ENCODE measurements at places on chromosomes 2 and 18. TPM values are rescaled to one million over a fixed set of nuclear protein-coding genes. Genes with fewer than 3 reads are reported as not detected.
A peak's percentile ranks its signal among the peaks of the same experiment; 100 is the strongest.

DNA sequence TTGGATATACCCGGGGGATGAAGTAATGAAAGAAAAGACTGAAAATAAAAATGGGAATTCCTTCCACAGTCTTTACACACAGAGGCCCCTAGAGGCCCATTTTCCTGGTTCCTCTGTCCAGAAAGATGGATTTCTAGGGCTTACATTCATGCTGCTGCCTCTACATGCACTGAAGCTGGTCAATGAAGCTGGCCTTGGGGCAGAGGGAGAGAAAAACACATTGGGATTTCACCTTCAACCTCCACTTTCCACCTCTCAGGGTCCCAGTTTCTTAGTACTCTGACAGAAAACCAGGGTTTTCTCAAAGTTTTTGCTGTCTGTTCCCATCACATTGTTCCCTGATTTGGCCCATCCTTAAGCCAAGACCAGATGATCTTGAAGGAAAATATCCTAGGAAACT is 154.6 kb upstream of the ZSWIM2 start:
- H3K27me3 ChIP-seq, result no peaks in the 10 kb centered on the region
- no peaks in the 10 kb centered on the region for H3K4me1 ChIP-seq
- H3K36me3 ChIP-seq, result no peaks in the 10 kb centered on the region
- no peak overlapping the region for H3K27ac ChIP-seq
- no peak overlapping the region for H3K4me3 ChIP-seq

DNA sequence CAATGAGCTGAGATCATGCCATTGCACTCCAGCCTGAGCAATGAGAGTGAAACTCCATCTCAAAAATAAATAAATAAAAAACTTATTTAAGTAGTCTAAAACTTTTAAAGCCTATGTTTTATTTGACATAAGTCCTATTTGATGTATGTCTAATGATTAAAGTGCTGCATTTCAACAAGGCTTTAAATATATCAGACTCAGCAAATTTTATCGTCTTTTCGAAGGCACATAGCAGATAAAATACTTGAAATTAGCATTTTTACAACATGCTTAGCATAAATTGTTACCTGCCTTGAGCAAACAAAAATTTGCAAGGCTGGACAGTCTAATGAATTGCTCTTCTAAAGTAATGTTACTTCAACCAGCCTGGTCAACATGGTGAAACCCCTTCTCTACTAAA is 85.9 kb downstream of the PRKRA start:
- H3K36me3 ChIP-seq, result no peaks in the 10 kb centered on the region
- no peak overlapping the region for H3K27ac ChIP-seq
- no peak for DNase-seq
- no peaks in the 10 kb centered on the region for H3K27me3 ChIP-seq
- H3K4me1 ChIP-seq, result no peaks in the 10 kb centered on the region

ZNF397 gene
- total RNA-seq, result 22.9 TPM

NIF3L1 gene
- 18.4 TPM for total RNA-seq

- no peaks in the 10 kb centered on the region for H3K36me3 ChIP-seq
- H3K4me1 ChIP-seq, result peaks cover 29% of the 10 kb centered on the region
- H3K4me3 ChIP-seq, result no peak overlapping the region
- DNase-seq, result no peak
- H3K27me3 ChIP-seq, result no peaks in the 10 kb centered on the region
These were observed 6.3 kb upstream of the RMDN2 start for GRCh38 chr2:37918742-37919186.

BMP10 gene
- total RNA-seq, result not detected

GRCh38 chr18:46343931-46344372 is 239.8 kb downstream of the HAUS1 start:
- H3K4me3 ChIP-seq, result no peak overlapping the region
- peaks cover 4% of the 10 kb centered on the region for H3K4me1 ChIP-seq
- H3K36me3 ChIP-seq, result no peaks in the 10 kb centered on the region
- no peak for DNase-seq
- no peak overlapping the region for H3K27ac ChIP-seq

DNA sequence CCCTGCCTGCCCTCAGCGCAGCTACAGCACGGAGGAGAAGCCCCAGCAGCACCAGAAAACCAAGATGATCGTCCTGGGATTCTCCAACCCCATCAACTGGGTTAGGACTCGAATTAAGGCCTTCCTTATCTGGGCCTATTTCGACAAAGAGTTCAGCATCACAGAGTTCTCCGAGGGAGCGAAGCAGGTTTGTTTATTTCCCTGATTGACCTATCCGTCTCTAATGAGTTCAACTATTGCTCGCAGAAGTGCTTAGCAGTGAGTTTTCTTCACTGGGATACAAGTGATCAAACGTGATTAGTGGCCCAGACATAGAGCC is 639 bp downstream of the MAIP1 start:
- peaks cover 11% of the 10 kb centered on the region for H3K4me1 ChIP-seq
- H3K4me3 ChIP-seq, result peak overlapping the region; percentile 83
- H3K36me3 ChIP-seq, result no peaks in the 10 kb centered on the region

GRCh38 chr2:119820275-119820674 is 60.6 kb downstream of the PTPN4 start:
- H3K36me3 ChIP-seq, result no peaks in the 10 kb centered on the region
- peaks cover 9% of the 10 kb centered on the region for H3K4me1 ChIP-seq
- no peak overlapping the region for H3K27ac ChIP-seq
- H3K4me3 ChIP-seq, result no peak overlapping the region
- no peaks in the 10 kb centered on the region for H3K27me3 ChIP-seq

MYO5B gene
- 23.8 TPM for total RNA-seq

- H3K4me3 ChIP-seq, result no peak overlapping the region
- H3K4me1 ChIP-seq, result no peaks in the 10 kb centered on the region
- no peaks in the 10 kb centered on the region for H3K36me3 ChIP-seq
- no peak for DNase-seq
These were observed 38.8 kb downstream of the PRKCE start for GRCh38 chr2:45690231-45690630.

ALKAL2 gene
- 8.9 TPM for total RNA-seq

- no peak overlapping the region for H3K4me3 ChIP-seq
- no peaks in the 10 kb centered on the region for H3K36me3 ChIP-seq
- DNase-seq, result no peak
- H3K4me1 ChIP-seq, result no peaks in the 10 kb centered on the region
- no peak overlapping the region for H3K27ac ChIP-seq
- no peaks in the 10 kb centered on the region for H3K27me3 ChIP-seq
These were observed 270.0 kb downstream of the SLC8A1 start for GRCh38 chr2:40181855-40182254.

CRIM1 gene
- 58.0 TPM for total RNA-seq

DNA sequence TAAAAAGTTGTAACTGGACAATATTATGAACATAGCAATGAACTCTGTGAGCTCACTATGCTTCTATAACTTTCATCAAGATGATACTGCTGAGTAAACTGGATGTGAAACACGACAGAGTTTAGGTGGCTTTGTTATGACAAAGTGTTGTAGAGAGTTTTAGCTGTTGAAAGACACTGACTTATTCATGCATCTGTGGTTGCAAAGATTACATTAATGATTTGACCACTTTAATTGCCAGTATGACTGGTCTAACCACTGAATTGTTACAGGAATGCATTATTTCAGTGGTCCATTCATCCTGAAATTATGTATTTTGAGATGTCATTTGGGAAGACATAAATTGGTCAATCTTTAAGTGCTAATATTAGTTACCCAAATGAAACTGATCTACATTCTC is 117.9 kb downstream of the SPHKAP start:
- no peak overlapping the region for H3K27ac ChIP-seq
- H3K36me3 ChIP-seq, result no peaks in the 10 kb centered on the region
- no peaks in the 10 kb centered on the region for H3K27me3 ChIP-seq
- DNase-seq, result no peak

GRCh38 chr2:201407265-201407664 is 44.0 kb downstream of the TRAK2 start:
- peak overlapping the region; percentile 69 for H3K27ac ChIP-seq
- DNase-seq, result no peak
- H3K27me3 ChIP-seq, result no peaks in the 10 kb centered on the region
- H3K36me3 ChIP-seq, result no peaks in the 10 kb centered on the region
- H3K4me3 ChIP-seq, result no peak overlapping the region

AQP4 gene
- total RNA-seq, result 168 TPM

PLB1 gene
- 6.8 TPM for total RNA-seq

DNA sequence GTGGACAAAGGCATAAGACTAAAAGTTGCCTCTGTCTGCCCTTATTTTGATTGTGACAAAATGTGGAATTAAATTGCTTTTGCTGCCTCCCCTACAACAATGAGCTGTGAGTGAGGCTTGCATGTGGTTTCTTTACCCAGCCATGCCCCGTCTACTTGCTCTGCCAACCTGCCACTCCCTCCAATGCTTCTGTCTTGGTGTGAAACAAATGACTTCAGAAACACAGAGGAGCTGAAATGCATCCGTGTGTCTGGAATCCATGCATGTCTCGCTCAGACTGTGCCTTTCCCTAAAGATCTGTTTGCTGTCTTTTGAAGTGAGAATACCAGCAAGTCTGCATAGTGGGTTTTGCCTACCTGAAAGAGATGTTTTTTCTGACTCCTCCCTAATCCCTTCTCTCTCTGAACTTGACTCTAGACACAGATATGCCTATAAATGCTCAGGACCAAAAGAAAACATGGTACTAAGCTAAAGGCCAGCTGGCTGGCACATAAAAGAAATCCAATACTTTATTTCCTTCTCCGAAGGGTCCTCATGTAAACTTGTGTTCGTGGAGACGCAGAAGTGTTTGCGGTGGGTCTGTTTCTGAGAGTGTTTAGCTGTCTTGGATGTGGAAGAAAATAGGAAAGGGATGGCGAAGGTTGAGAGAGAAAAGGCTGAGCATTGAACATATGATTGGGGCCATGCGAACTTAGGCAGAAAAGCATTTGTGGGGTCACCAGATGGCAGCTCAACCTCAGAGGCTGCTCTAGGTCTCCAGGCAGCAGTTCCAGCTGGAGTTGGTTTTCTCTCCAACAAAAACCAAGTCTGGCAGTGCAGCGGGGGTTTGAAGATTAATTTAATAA is 120.5 kb downstream of the CCBE1 start:
- H3K4me3 ChIP-seq, result no peak overlapping the region
- no peaks in the 10 kb centered on the region for H3K36me3 ChIP-seq
- no peaks in the 10 kb centered on the region for H3K27me3 ChIP-seq
- no peak overlapping the region for H3K27ac ChIP-seq
- no peak for DNase-seq

DNA sequence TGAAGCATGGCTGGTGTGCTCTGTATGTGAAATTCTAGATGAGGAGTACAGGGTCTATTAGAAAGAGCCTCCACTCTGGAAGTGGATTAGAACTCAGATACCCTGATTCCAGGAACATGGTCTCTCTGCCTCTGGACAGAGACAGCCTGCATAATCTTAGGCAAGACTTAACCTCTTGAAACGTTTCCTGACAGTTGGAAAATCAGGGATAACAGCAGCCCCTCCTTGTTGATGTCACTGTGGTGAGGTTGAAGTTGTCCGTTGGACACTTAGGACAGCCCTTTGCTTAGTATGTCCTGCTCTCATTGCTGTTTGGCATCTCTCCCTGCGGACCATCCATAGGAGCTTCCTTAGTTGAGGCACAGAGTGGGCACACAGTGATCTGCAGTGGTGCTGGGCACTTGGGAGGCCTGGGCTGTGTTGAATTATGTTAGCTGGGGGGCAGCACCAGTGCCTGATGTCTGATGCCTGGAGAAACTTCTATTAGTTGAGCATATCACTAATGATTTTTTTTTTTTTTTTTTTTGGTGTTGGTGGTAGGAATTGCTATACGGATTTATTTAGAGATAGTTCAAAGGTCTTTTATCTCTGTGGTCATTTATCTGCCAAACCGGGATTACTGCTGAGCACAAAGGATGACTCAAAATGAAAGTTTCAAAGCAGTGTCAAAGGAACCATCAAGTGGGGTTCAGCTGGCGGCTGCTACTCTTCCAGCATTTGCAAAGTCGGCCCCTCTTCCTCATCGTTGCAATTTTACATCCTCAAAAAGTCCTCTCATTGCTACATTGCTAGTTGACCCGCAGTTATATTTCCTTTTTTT is 28.8 kb downstream of the SETBP1 start:
- no peaks in the 10 kb centered on the region for H3K36me3 ChIP-seq
- H3K27ac ChIP-seq, result peak overlapping the region; percentile 70
- no peak for DNase-seq

FOXD4L1 gene
- 0.71 TPM for total RNA-seq

- no peak overlapping the region for H3K4me3 ChIP-seq
- DNase-seq, result no peak
- H3K27ac ChIP-seq, result no peak overlapping the region
- H3K27me3 ChIP-seq, result no peaks in the 10 kb centered on the region
These were observed 165.2 kb downstream of the TWIST2 start for GRCh38 chr2:239012936-239013677.

OBSL1 gene
- 43.4 TPM for total RNA-seq

DNA sequence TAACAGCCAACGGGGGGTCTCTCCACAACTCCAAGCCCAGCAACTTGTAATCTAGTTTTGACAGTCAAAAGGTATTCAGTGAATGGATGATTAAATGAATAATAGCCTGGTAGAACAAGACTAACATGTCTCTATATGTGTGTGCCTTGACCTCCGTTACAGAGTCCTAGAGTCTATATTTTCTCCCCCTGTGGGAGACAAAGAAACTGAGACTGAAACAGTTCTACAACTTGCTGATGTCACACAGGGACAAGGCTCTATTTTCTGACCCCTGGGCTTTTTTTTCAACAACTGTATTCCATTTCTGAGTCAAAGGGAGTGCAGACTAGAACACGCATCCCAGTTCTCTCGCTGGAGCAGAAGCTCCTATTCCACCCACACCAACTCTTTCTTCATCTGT is 223.6 kb upstream of the AGAP1 start:
- no peak overlapping the region for H3K4me3 ChIP-seq
- H3K27ac ChIP-seq, result no peak overlapping the region
- no peak for DNase-seq

DNA sequence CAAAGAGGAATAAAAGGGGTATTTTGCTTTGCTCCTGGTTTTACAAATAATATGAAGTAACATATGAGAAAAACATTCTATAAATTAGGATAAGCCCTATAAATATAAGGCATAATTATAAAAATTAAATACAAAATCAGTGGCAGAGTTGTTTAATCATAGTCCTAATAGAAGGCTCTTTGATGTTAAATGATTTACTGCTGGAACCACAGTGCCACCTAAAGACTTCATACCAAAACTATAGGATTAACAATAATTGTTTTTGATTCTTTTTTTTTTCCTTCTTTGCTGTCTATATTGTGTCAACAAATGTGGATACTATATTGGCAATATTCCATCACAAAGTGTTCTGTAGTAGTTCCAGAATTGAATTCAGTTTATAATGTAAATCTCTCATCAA is 837.7 kb upstream of the SLC39A10 start:
- no peaks in the 10 kb centered on the region for H3K36me3 ChIP-seq
- DNase-seq, result no peak
- H3K4me3 ChIP-seq, result no peak overlapping the region
- H3K27me3 ChIP-seq, result no peaks in the 10 kb centered on the region

- H3K27ac ChIP-seq, result peak overlapping the region; percentile 71
- no peaks in the 10 kb centered on the region for H3K4me1 ChIP-seq
- H3K36me3 ChIP-seq, result no peaks in the 10 kb centered on the region
- no peaks in the 10 kb centered on the region for H3K27me3 ChIP-seq
- no peak for DNase-seq
- no peak overlapping the region for H3K4me3 ChIP-seq
These were observed 11.5 kb upstream of the KYNU start for GRCh38 chr2:142865924-142866323.

LHCGR gene
- not detected for total RNA-seq

- H3K27me3 ChIP-seq, result no peaks in the 10 kb centered on the region
- DNase-seq, result no peak
- no peak overlapping the region for H3K27ac ChIP-seq
These were observed 237.4 kb upstream of the VRK2 start for GRCh38 chr2:57809230-57809629.

GRCh38 chr2:144325086-144325485 is 194.8 kb downstream of the ZEB2 start:
- no peaks in the 10 kb centered on the region for H3K4me1 ChIP-seq
- no peak overlapping the region for H3K4me3 ChIP-seq
- H3K27me3 ChIP-seq, result no peaks in the 10 kb centered on the region
- H3K36me3 ChIP-seq, result no peaks in the 10 kb centered on the region
- no peak overlapping the region for H3K27ac ChIP-seq
- no peak for DNase-seq

Measured in left lung (tissue), 14 donors.